Uterus (tissue), 4 donors: ENCODE measurements at places on chromosomes 1 and 21. TPM values are rescaled to one million over a fixed set of nuclear protein-coding genes. Genes with fewer than 3 reads are reported as not detected.

Gene NR1I3
- total RNA-seq: not detected

Gene UROD
- 104 TPM for total RNA-seq

Gene NMNAT2
- 2.8 TPM for total RNA-seq

Gene PLPP3
- 99.7 TPM for total RNA-seq

Gene C1orf141
- total RNA-seq: not detected

Gene SPRR2E
- total RNA-seq: not detected

Gene B4GALT2
- total RNA-seq: 28.8 TPM

Gene TENT5C
- total RNA-seq: 2.3 TPM

Gene FCER1G
- 13.2 TPM for total RNA-seq

Gene RNU1-4
- total RNA-seq: under 0.01 TPM

Gene ETS2
- 86.8 TPM for total RNA-seq

Gene ETNK2
- 15.8 TPM for total RNA-seq

Gene CHODL
- total RNA-seq: 1.5 TPM

Gene IQGAP3
- not detected for total RNA-seq

Gene SELP
- total RNA-seq: 26.8 TPM

Gene RAB3B
- 0.06 TPM for total RNA-seq

Gene DNAJB4
- total RNA-seq: 70.9 TPM

Gene CFAP74
- 1.0 TPM for total RNA-seq

Gene ACOT11
- total RNA-seq: 4.1 TPM

Gene ATP1A2
- total RNA-seq: 1.2 TPM

Gene DNM3
- 4.7 TPM for total RNA-seq
